NCI-H526 (cell line): ENCODE measurements at places on chromosomes 7 and 10.

DNA sequence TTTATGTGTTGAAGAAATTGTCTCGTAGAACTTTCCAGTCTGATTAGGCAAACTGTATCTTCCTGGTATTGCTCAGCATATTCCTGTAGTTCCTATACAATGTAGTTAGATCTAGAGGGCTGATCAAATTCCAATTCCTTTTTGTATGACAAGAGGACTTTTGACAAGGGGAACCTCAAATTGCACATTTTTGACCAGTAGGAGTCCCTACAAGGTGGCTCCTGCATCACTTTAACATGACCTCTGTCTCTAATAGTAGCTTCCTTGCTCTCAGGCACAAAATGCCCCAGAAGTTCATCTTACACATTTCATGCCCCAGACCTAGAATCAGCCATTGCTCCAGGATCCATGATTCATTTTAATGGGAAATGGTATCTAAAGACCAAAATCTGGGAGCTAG, 18.7 kb downstream of the HERPUD2 start:
- DNase-seq, result no peak

GRCh38 chr10:114825513-114826253, 4.1 kb downstream of the FHIP2A start:
- DNase-seq, result no peak

GRCh38 chr7:142867097-142867378, 12.2 kb downstream of the EPHB6 start:
- DNase-seq, result no peak

GRCh38 chr10:79196470-79197461, 128.0 kb downstream of the ZMIZ1 start:
- peak; percentile 67 for DNase-seq

- DNase-seq, result peak; percentile 65
Measured at GRCh38 chr7:70426249-70426880, 705.6 kb upstream of the GALNT17 start.

- DNase-seq, result no peak
Measured at GRCh38 chr7:53315981-53316380, 280.5 kb downstream of the POM121L12 start.

GRCh38 chr7:64045301-64046040, at the start of gene ZNF727:
Gene ZNF727, plus strand, starts transcription at chr7:64045434. Its CDS starts 188 bp downstream, at chr7:64045622.
- DNase-seq, result peak; percentile 77

- DNase-seq, result no peak
Measured at GRCh38 chr10:59285073-59285472, 77.3 kb downstream of the FAM13C start.

- peak; percentile 42 for DNase-seq
Measured at GRCh38 chr7:154996756-154997155, 6.2 kb downstream of the PAXIP1 start.

- DNase-seq, result no peak
Measured at GRCh38 chr10:69455006-69455763, 3.9 kb downstream of the TSPAN15 start.

DNA sequence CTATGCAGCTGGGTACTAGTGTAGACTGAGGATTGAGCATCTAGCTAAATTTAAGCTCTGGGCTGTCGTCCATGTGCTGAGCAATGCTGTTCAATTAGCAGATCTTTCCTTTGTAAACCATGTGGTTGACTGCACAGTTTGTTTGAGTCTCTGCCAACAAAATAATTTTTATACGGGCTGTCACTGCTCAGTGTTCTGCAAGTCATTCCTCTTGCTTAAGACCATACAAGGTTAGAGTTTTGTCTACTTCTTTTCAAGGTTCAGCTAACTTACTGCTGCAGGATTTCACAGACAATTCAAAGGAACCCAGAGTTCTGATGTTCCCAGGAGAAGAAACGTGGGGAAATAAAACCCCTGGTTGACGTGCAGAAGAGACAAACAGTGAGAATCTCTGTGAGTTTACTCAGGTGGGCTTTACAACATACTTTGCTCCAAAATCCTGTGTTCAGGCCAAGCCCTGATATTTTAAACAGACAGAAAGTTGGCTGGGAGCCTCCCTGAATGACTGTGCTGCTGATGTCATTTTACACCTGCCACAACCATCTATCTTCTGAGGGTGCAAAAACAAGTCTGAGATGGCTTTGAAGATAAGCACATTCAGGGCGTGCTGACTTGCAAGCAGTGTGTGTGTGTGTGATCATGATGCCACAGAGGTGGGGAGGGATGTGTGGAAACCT, 177.1 kb upstream of the SVIL start:
- DNase-seq, result no peak
